A172 (cell line): ENCODE measurements at places on chromosomes 7 and 10. TPM values are rescaled to one million over a fixed set of nuclear protein-coding genes. Genes with fewer than 3 reads are reported as not detected.

SPDYE2B gene
- total RNA-seq: not detected in 2 replicates

NHLRC2 gene
- total RNA-seq: 23.7 and 29.1 TPM in 2 replicates

UTF1 gene
- total RNA-seq: not detected in 2 replicates

C7orf57 gene
- total RNA-seq: 0.62 and 1.6 TPM in 2 replicates

OR2A5 gene
- not detected in 2 replicates for total RNA-seq

SPDYE1 gene
- total RNA-seq: not detected in 2 replicates

COL17A1 gene
- 0.79 and 2.4 TPM in 2 replicates for total RNA-seq

ANKRD61 gene
- total RNA-seq: 1.0 TPM in 1 of 2 replicates, not detected in the other

TEX47 gene
- not detected in 2 replicates for total RNA-seq

INSYN2A gene
- 0.05 and 0.29 TPM in 2 replicates for total RNA-seq

BTBD16 gene
- not detected in 2 replicates for total RNA-seq

ACTL6B gene
- total RNA-seq: not detected in 2 replicates

NOM1 gene
- total RNA-seq: 8.5 and 15.5 TPM in 2 replicates

FKBP6 gene
- not detected in 2 replicates for total RNA-seq

GGCT gene
- total RNA-seq: 121 and 147 TPM in 2 replicates

YAE1 gene
- 54.2 and 59.0 TPM in 2 replicates for total RNA-seq

TCERG1L gene
- total RNA-seq: not detected in 2 replicates

SDK1 gene
- 1.8 and 2.5 TPM in 2 replicates for total RNA-seq
